Activated T-helper 17 cell treated with anti-CD3 and anti-CD28 coated beads, Interleukin-2, amount 50 U/mL, for 72 hours (primary cell): ENCODE measurements at places on chromosomes 16 and 17. TPM values are rescaled to one million over a fixed set of nuclear protein-coding genes. Genes with fewer than 3 reads are reported as not detected.

DNA sequence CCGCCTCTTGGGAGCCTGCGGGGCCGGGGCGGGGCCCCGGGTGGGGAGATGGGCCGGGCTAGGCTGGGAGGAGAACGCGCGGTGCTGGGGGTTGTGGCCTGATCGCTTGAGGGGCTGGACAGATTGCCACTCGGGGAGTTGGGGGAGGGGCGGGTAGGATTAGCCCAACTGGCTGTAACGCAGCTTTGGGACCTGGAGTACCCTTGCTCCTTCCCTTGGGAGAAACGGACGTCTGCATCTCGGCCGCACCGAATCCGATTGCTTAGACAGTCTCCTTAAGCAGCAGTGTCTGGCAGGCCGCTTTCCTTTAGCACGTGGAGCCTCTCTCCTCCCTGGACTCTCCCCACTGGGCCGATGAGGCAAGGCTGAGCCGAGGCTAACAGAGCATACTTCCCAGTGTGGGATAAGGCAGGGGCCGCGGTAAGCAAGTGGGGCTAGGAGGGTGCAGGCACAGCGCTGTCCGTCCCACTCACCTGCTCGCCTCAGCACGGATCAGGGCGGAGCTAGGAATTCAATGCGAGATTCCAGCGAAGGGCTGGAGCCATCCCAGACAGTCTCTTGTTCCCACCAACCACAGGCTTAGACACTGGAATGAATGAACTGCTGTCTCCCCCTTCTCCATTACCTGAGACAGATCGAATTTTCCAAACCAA lies 540 bp upstream of the ACLY start:
- peak; percentile 10 for ATAC-seq

- ATAC-seq = no peak
Measured at GRCh38 chr17:17738901-17739300, 57.6 kb downstream of the RAI1 start.

- ATAC-seq = no peak
Measured at GRCh38 chr16:65406933-65407332, 285.1 kb upstream of the CDH11 start.

DNA sequence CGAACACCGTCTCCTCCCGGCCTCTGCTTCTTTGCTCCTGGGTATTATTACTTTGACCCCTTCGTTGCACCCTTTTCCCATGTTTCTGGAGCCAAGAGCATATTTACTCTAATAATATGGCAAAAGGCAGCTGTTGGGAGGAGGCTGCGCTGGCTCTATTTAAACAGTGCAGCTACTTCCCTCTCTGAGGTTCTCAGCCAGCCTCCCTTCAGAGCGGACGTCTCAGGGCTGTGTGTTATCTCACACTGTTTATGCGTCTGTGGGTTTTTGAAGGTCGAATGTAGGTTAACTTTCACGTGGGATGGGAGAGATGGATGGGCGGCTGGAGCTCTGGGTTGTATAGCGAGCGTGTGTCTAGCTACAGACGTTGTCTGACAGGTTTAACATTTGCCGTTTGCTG lies 45.3 kb downstream of the COX4I1 start:
- no peak for ATAC-seq

FOXJ1 gene
- not detected for total RNA-seq
